Lung (tissue), 17 donors: ENCODE measurements at places on chromosomes 7 and 10. TPM values are rescaled to one million over a fixed set of nuclear protein-coding genes. Genes with fewer than 3 reads are reported as not detected.
A peak's percentile ranks its signal among the peaks of the same experiment; 100 is the strongest.

DNA sequence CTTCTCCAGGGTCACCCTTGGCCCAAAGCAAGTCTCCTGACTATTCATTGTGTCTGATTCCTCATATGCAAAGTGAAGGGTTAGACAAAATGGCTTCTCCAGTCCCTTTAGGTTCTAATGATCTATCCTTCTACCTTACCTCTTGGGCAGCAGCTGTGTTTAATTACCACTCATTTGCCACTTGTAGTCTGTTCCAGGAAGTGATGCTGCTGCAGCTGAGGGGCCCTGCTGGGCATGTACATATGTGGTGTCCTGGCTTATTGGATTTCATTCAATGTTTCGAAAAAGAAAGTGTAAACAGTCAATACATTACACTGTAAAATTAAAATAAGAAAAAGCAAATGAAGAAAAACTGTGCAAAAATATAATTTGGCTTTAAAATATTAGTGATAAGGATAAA, 36.6 kb downstream of the SCIN start:
- DNase-seq, result no peak

DNA sequence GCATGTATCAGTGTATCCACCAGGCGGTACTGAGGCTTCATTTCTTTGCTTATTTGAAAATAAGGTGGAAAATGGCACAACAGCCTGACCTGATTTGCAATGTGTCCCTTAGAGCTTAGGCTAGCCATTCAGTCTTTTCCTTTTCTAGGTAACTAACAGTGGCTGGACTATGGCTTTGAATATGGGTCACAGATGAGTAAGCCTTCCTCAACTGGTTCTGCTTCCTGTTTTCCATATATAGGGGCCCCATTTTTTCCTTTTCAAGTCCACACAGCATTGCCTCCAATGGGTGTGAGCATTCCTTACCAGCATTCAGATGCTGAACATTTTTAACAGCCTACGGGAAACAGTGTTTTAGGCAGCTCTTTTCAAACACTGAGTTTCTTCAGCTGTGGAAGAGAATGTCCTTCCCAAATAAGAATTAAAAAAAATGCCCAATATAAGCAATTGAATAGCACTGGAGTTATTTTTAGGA, 3.9 kb upstream of the ITGB1 start:
- DNase-seq, result peak; percentile 29

DNA sequence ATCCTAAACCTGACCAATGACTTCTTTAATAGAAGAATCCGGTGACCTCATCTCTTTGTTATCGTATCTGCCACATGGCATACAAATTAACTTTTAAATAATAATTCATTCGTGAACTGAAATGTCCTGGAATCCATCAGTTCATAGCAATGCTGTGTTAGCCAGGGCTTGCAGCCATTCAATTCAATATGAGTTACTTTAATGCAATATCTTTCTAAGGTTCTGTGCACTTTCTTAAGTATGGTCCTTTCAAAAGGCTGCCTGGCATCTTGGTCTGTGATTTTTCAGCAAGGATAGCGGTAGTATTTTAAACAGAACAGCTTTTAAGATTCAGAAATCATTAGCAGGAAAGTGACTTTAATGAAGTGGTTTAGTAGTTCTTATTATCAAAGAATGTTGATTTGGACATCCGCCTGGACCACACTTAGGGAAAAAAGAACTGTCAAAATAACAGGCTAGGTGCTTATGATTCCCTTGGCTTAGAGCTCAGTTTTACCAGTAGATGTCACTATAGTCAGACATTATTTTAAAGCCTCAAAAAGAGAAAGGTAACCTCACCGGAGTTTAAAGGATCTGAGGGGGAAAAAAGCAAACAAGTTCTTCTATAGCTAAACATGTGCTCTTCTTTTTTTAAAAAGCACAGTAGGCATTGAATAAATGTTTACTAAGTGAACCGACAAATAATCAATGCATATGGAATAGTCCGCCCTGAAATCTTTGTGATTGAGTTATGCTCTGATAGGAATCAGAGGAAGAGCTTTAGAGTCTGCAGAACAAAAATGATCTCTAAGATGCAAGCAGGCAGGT, 22.7 kb downstream of the SLC35G1 start:
- no peak for DNase-seq

- no peak for DNase-seq
Measured at GRCh38 chr7:122013065-122013464, 131.0 kb downstream of the AASS start.

DNA sequence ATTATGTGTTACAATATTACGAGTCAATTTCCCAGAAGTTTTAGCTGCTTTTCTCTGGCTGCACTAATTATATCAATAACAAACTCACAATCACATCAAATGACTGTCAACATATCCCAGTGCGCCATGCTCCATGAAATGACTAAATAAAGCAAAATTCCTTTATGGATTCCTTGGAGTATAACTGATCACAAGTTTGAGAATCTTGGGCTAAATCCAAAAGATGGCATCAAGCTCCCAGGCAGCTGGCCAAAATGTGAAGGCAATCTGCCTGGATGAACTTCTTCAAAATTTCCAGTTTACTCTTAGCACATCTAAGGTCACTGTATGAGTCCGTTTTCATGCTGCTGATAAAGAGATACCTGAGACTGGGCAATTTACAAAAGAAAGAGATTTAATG, 210.8 kb downstream of the CCSER2 start:
- DNase-seq, result no peak

DNA sequence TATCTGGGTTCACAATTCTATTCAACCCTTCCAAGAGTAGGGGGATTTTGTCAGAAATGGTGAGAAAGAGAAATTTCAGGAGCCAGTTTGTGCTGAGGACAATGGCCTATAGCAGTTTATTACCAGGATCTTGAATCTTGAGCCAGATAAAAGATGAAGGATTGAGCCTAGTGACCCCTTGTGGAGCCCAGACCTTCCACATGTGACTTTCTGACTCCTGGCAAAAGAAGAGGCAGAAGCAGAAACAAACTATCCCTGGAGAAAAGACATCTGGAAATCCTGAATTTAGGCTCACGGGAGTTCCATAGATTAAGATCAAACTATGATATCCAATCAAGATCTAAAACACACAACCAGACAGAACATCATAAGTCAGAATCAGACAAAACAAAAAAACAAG, 60.9 kb upstream of the CHRM2 start:
- no peak for DNase-seq

- peak; percentile 78 for DNase-seq
Measured at GRCh38 chr10:120186506-120186905, 270.5 kb upstream of the PLPP4 start.

Gene FAM237B
- total RNA-seq, result not detected
